ENCODE measurements at places on chromosomes 6 and 20.

- no peak for DNase-seq
Measured at GRCh38 chr20:47031821-47032220, 137.2 kb downstream of the EYA2 start.

GRCh38 chr6:4336778-4337442 lies 201.5 kb upstream of the ECI2 start:
- no peak for DNase-seq

- no peak for DNase-seq
Measured at GRCh38 chr6:107667790-107668189, 156.3 kb downstream of the SCML4 start.

DNA sequence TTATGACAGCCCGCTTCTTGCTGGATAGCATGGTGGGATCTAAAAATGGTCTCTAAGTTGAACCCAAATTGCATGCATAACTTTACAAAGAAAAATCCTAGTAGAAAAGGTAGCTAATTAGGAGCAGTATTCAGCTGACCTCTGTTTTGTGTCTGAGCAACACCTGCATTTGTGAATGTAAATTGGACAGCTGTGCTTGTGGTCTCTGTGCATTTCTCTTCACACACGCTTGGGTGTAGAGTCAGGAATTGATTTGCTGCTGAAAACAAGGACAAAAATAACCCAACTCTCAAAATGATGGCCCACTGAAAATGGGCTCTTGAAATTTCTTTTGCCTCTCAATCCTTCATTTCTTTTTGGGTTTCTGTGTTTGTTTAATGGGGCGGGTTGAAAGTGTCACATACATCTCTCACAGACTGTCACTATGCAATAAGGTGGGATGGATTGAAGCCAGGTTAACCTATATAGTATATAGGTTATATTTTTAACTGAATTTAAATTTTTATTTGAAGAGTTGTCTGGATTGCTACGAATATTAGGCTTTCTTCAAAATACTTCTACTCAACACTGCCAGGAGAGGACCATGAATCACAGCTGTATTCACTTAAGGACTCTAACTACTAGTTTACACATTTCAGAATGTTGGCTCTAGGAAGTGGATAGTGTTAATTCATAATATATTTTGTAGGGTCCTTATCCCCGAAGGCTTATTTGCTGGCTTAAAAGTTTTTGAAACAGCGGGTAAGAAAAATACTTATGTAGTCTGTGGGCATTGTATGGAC lies 46.5 kb downstream of the SOBP start:
- no peak for DNase-seq

GRCh38 chr6:20877008-20877937 lies 343.0 kb downstream of the CDKAL1 start:
- DNase-seq, result peak; percentile 93

DNA sequence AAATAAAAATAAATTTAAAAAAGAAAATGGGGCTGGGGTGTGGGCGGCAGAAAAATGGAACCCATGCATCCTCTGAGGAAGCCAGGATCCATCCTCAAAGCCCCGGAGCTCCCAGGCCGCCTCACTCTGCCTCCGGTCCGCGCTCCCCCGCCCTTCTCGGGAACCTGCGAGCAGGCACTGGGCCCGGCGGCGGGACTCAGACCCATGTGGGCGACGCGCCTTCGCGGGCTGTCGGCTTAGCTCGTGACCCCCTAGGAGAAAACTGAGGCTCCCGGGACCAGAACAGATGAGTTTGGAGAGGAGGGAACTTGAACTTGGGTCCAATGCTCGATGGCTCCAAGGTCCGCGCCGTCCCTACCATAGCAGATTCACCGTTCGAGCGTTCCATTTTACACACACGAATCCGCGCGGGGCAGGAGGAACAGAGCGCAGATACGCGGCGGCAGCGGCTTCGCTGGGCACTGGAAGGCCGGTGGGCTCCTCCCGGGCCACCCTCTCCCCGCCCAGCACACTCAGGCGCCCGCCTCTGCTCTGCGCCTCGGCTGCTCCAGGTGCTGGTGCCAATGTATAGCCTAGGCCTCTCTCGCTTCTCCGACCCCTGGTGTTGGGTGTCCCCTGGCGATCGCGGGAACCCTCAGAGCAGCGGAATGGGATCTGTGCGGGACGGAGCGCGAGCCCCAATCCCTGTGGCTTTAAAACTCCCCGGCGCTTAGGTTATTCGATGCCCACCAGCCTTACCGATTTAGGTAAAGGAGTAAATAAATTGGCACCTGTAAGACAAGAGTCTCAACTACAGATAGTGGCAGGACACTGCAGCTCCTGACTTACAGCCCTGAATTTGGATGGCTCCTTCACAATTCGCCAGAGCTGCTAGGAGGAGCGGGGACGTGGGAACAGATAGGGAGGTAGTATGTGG lies 39.2 kb downstream of the DPPA5 start:
- DNase-seq, result no peak

DNA sequence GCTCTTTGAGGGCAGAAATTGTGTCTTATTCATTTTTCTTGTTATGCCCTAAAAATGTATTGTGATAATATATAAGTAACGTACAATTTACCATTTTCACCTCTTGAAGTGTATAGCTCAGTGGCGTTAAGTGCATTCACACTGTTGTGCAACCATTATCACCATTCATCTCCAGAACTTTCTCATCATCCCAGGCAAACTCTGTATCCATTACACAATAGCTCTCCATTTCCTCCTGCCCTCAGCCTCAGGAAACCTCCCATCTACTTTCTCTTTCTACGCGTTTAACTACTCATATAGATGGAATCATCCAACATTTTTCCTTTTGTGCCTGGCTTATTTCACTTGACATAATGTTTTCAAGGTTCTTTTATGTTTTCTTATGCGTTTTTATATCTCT lies 184.6 kb downstream of the ESR1 start:
- no peak for DNase-seq

GRCh38 chr20:14406495-14406894 lies 69.1 kb upstream of the FLRT3 start:
- no peak for DNase-seq

DNA sequence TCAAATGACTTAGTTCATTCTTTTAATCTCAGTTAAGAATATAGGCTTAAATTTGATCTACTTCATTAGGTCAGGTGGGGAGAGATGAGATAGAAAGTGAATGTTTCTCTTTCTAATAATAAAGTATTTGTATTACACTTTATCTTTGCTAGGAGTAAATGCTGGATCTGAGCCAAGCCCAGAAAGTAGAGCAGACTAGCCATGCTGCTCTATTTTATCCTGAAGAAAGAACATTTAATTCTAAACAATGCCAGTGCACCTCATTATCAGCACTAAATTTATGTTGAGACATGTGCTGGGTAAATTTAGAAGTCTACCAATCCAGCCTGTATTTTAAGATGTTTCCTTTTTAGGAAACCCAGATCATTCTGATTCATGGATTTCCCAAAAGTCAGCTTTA lies 43.5 kb downstream of the AKIRIN2 start:
- DNase-seq, result no peak

DNA sequence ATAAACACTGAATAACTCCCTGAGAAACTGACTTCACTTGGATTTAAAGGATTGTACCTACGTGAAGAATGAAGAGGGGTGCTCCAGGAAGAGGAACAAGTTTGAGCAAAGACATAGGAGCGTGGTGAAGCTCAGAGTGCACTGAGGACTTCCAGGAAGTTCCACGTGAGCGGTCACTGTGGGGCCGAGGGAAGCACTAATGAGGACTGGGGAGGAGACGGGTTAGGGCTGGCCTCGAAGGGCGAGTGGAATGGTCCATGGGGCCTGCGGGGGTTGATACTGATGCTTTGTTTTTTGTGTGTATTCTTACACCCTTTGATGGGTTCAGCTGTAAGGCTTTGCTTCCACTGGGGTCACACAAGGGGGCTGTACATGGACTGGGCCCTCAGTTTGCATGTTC lies 91.9 kb downstream of the CDH4 start:
- no peak for DNase-seq

Data from astrocyte of the spinal cord (primary cell).